ENCODE measurements at places on chromosomes 2 and 18.
A peak's percentile ranks its signal among the peaks of the same experiment; 100 is the strongest.

GRCh38 chr2:16386431-16386830 is 279.2 kb downstream of the CYRIA start:
- DNase-seq: peak; percentile 54

DNA sequence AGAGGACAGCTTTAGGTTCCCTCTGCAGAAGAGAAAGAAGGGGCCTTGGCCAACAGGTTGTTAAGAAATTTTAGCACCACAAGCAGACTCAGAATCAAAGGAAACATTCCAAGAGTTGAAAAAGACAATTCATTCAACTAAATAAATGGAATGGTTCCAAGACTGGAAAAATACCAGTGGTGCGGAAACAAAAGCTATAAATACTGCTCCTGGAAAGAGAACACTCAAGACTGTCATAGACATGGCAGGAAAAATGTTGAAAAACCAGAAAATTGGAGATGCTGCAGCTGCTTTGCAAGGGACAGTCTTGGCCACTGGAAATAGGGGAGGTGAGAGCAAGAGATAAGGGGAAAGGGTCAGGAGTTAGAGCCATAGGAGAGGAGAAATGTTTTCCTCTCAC is 312.7 kb upstream of the CYRIA start:
- no peak for DNase-seq

- DNase-seq: no peak
These were observed 157.4 kb downstream of the FHOD3 start for GRCh38 chr18:36454848-36455458.

- no peak for DNase-seq
These were observed 784.1 kb upstream of the FANCL start for GRCh38 chr2:59025157-59025757.

DNA sequence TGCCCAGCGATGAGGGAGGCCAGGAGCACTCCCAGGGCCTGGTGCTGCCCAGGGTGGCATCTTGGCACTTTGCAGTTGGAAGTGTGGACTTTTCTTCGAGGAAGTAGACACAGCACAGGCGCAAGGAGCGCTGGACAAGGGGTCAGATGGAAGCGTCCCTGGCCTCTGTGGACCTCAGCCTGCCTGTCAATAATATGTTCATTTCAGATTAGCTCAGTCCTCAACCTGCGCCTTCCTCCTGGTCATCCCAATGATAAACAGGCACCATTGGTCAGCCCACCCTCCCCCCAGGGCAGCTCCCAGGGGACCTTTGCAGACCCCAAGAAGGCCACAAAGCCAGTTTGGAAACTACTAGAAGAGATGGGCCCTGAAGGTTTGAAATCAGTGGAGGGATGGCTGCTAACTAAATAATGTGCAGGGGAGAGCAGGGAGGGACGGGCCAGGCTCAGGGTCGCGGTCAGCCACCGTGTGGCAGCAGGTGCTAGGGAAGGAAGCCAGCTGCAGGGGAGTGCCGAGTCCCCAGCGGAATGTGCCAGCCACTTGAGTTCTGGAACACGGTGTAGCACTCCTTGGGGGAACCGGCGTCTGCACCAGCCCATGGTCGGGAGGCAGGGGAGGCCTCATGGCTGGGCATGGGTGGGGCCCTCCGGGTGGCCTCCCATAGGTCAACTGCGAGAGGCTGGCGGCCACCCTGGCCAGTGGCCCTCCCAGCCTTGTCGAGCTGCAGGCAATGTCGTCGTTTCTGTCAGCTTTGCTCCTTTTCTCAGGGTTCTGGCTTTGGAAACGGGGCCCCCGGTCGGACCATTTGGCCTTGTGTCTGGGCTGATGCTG is 59.9 kb downstream of the ADI1 start:
- DNase-seq: peak; percentile 23

GRCh38 chr2:172457536-172457935 is 30.1 kb downstream of the ITGA6 start:
- no peak for DNase-seq

GRCh38 chr2:36441065-36441625 is 85.6 kb downstream of the CRIM1 start:
- no peak for DNase-seq

DNA sequence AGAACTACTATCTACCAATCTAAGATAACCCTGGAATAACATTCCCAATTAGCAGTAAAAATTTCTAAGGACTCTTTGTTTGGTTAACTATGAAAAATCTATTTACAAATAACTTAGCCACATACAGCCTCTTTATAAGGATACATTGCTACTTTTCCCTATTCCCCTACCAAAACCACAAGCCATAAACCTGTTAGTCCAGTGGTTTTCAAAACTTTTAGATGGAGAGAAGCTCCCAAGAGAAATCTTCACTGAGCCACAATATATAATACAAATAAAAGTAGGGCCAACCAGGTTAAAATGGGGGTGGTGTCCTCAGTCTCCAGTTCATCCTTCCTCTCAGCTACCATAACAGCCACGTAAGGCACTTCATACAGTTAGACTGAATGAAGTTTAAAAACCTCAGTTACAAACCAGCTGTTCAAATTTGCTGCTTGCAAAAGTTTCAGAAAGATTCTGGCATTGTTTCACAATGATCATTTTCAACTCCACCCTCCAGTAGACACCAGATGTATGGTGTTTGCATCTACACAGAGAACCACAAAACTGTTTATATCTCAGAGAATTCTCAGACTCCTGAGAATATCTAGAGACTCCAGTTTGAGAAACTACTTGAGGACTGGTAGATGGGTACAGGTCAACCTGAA is 26.0 kb downstream of the SOS1 start:
- DNase-seq: no peak

- no peak for DNase-seq
These were observed 18.5 kb upstream of the STEAP3 start for GRCh38 chr2:119205001-119205706.

- DNase-seq: no peak
These were observed 191.2 kb upstream of the ZEB2 start for GRCh38 chr2:144711084-144711483.

All from DMS79 treated with DMSO at 0.1 percent for 48 hours (cell line).